ENCODE measurements at places on chromosomes 3 and 15.

DNA sequence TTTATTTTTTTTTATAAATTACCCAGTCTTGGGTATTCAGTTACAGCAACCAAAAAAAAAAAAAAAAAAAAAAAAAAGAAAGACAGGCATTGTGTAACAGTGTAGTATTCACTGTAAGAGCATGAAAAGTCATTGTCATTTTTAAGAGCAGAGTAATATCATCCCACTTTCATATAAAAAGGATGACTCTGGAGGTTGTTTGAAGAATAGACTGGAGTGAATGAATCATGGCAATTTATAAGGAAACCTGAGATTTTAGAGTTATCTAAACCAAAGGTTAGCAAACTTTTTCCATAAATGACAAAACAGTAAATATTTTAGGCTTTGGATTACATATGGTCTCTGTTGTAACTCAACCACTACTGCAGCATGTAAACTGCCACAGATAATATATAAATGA is 794.9 kb downstream of the NTRK3 start:
- DNase-seq = no peak

DNA sequence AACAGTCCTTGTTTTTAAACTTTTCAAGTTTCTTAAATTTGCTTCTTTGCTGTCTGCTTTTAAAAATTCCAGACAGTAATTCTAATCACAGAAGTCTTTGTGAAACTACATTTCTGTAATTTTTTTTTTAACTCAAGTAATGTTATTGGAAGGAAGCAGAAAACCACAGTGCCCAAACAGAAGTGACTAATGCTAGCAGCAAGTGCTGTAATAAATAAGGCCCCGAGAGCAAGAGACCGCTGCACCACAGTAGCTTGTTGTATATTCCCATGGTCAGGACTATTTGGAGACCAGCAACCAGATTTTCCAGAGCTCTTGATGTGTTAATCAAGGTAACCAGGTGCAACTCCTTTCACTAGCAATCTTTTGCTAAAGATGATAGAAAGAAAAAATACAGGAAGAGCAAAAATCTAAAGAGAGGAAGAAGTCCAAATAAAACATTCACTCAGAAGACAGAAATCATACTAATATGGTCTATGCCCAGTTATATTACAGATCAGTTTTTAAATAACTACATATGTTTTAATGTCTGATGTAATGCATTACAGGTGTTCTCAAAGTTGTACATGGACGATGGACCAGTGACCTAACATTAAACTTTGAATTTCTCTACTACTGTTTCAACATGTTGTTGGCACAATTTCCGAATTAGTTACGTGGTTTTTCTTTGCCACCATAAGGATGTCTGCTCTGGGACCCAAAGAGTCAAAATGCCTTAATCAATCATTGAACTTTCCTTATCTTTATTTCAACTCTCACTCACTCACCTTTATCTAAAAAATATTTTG is 36.4 kb downstream of the WWTR1 start:
- no peak for DNase-seq

GRCh38 chr15:58538901-58539300 is 107.1 kb downstream of the LIPC start:
- no peak for DNase-seq

- no peak for DNase-seq
These were observed 17.4 kb upstream of the CHD2 start for GRCh38 chr15:92882697-92883162.

- no peak for DNase-seq
These were observed 311.2 kb downstream of the OCA2 start for GRCh38 chr15:27787931-27788330.

DNA sequence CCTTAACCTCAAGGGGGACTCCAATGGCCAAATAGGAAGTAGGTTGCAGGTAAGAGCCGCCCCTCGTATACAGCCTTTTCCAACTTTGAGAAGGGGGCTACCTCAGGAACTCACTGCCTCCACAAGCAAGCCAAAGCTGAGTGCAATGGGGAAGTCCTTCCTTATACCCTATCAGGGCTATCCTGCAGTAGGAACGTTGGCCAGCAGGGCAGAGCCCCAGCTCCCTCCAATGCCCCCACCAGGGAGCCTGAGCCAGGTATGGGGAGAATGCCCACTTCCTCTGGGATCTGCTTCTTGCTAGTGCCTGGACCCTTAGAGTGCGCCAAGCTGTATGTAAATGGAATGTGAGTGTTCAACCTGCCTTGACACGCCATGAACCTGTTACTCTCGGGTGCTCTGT is 16.3 kb downstream of the CACNA2D2 start:
- DNase-seq = no peak

DNA sequence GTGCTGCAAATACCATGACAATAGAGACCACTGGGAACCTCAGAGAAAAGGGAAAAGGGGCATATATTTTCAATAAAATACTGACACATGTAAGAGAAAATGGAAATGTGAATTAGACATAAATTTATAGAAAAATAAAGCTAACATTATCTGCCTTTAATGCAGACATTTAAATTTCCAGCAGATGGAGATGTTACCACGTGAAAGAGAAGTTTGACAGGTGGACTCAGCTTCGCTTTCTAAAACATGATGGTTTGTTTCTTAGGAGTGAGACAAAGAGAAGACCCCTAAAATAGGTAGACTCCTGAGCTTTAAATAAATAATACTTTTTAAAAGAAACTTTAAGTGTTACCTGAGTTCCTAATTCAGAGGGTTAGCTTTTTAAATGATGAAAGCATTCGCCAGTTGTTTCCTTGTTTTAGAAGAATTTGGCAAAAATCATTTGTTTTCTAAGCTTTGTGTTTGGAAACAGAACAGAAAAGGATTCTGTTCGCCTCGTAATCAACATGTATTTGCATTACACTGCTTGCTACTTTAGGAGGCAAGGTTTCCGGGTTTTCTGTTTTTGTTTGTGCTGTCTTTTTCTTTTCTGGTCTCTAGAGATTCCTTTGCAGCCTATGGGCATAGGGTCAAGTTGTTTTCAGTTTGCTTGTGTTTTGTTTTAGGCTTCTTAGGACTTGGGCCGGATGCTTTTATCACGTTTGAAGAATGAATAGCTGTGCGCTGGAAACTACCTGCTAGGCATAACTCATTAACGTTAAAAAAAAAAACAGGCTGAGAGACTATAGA is 271.4 kb downstream of the THSD4 start:
- DNase-seq = no peak

- no peak for DNase-seq
These were observed 249.1 kb downstream of the PLCL2 start for GRCh38 chr3:17133632-17134545.

DNA sequence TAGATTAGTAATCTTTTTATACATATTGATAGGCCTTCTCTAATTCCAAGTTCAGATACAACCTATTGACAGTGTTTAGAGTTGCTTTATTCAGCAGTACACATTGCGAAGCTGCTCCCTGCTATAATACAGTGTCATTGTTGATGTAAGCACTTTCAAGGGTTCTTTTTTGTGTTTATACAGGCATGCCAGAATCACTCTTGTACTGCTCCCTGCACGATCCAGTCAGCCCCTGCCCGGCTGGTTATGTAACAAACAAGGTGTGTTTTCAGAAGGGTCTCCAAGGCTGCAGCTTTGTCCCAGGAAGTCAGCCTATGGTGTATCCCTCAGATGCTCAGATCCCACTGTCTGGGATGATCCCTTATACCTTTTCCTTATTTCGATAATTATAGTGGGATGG is 11.3 kb downstream of the QTRT2 start:
- no peak for DNase-seq

DNA sequence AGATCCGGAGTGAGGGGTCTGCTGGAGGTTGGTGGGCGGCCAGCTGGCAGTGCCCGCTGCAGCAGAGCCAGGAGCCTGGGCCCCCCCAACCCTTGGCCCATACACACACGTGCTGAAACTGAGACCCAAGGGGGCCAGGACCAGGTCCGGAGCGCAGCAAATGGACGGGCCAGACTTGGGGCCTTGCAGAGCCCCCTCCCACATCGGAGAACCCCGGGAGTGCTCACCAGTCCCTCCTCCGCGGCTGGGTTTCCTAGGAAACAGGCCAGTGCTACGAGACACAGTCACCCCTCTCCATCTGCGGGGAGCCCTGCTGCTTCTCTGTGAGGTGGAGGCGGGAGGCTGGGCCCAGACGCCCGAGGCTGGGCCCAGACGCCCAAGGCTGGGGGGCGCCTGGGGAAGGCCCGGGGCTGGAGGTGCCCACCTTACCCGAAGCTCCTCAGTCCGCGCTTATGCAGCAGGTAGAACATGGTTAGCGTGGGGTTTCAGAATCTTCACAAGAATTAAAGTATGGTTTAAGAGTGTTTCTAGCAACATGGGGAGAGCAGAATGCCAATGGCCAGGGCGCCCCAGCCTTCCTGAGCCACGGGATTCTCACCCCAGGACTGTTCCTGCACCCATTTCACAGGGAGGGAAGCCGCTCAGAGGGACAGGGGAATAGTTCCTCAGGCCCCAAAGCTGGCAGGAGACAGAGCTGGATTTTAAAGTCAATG is 135.0 kb upstream of the PRR20G start:
- DNase-seq = no peak

Measured in activated CD4-positive, alpha-beta T cell treated with anti-CD3 and anti-CD28 coated beads for 48 hours (primary cell).